IMR-90 (cell line): ENCODE measurements at places on chromosomes 2 and 18. TPM values are rescaled to one million over a fixed set of nuclear protein-coding genes. Genes with fewer than 3 reads are reported as not detected.

Gene CXCR2
- not detected in 2 replicates for total RNA-seq

Gene HOXD13
- not detected in 2 replicates for total RNA-seq

Gene COL3A1
- 408 and 411 TPM in 2 replicates for total RNA-seq

Gene MAPK4
- total RNA-seq, result not detected in 2 replicates

Gene DNER
- total RNA-seq, result under 0.01 TPM in 2 replicates

Gene ALPI
- not detected in 2 replicates for total RNA-seq

Gene ITM2C
- total RNA-seq, result 35.8 and 46.8 TPM in 2 replicates
